ENCODE measurements at places on chromosomes 2 and 18. TPM values are rescaled to one million over a fixed set of nuclear protein-coding genes. Genes with fewer than 3 reads are reported as not detected.
A peak's percentile ranks its signal among the peaks of the same experiment; 100 is the strongest.

CXCR1 gene
- not detected for total RNA-seq

DNA sequence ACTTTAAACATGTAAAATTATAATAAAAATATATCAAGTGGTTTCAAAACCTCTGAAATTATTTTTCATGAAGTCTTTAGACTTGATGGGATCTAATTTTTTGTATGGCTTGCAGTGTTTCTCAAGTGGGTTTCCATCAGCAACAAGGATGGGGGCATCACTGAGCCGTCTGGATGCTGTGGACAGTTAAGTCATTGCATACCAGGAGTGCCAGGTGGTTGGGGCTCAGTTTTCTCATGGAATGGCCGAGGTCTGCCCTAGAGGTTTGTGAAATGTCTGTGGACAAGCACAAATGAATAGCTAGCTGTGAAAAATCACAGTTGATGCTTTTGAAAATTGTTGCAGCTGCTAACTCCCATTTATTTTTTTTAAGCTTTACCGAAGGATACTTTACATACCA is 1.7 kb downstream of the PRELID3A start:
- DNase-seq: peak; percentile 27

FAM110C gene
- total RNA-seq: 2.9 TPM

SLC8A1 gene
- total RNA-seq: 71.5 TPM

PJVK gene
- 3.3 TPM for total RNA-seq

EML6 gene
- total RNA-seq: 23.0 TPM

- no peak for DNase-seq
Observed at GRCh38 chr2:120667981-120668380, 67.7 kb upstream of the GLI2 start.

DNA sequence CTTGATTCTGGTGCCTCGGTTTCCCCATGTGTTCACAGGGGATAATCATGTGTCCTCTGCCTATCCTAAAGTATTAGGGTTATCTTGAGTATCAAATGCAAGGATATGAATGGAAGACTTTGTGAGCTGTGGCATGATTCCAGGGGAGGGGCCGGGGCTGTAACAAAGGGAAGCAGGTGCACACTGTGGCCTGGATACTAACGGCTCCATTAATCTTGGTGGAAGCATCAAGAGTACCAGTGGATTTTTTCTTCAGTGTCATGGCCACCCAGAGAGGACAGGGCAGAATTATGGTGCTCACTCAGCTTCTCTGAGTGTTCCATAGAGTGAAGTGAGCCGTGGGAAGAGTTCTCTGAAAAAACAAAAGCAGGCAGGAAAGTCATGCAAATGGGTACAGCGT is 320.1 kb downstream of the ALK start:
- no peak for DNase-seq

DNA sequence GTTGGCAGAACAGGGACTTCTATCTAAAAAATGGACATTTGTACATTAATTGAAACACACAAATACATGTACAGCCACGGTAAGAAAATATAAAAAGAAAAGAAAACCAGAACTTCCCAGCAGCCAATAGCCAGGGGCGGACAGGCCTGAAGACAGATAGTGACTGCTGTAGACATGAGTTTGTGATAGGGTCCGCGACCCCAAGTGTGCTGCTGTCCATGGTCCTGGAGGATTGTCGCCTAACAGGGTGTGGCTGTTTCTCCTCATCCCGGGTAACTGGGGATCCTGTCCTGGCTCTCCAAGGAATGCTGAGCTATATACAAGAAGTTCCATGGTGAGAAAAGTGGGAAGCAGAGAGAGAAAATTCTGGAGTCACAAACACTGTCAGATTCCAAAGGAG is 266.5 kb upstream of the SALL3 start:
- no peak for DNase-seq

DNA sequence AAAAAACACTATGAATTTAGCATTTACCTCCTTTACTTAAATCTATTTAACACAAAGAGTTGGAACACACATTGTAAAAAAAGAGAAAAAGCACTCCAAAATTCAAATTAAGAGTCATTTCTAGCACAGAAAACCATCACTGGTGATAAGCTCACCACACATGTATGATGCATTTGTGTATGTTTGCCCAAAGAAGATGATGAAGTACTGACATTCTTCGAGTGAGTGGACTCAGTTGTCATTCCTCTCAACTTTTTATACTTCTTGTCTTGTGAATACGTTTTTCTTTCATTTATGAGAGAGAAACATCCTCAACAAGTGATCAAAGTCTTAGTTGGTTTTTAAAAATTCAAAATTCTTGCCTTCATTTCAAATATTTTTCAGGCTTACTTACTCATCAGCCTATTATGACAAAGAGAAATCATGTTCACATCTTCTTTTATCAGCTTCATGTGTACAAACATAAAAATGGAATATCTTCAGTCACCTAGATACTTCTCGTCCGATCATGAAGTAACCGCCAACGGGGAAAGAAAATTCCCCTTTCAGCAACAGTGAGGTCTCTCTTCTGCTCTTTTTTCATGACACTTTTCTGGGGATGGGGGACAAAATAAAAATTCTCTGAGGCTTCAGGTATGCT is 1.5 kb downstream of the DSEL start:
- DNase-seq: no peak

ADNP2 gene
- 20.7 TPM for total RNA-seq

ABHD1 gene
- total RNA-seq: 0.54 TPM

SCN2A gene
- total RNA-seq: 117 TPM
